ENCODE measurements at places on chromosomes 6 and 20.

DNA sequence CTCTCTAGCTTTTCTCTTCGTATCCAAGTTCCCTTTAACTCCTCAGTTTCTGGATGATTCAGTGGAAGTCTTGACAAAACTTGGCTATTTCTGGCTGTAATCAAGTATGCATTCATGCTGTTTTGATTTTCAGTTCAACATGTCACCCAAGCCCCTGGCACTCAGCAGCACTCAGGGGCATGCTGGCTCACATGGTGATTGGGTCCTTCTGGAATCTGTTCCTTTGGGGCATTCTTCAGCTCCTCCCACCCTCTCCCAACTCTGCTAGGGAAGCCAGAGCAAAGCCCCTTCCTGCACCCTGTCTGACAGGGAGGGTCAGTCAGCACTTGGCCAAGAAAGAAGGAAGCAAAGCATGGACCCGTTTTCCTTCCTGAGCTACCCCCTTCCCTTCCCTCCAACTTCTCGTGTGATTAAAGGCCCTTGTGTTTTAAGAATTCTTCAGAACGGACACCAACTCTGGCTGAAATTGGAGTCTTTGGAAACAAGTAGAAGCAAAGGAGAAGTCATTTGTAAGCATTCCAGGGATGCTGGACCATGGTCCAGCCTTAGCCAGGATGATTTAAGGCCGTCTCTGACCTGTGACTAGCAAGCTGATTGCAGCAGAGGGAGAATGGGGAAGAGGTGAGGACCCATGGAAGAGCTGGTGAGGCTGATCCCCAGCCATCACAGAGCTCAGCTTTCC, 7.1 kb downstream of the PLEKHG1 start:
- no peak for DNase-seq

DNA sequence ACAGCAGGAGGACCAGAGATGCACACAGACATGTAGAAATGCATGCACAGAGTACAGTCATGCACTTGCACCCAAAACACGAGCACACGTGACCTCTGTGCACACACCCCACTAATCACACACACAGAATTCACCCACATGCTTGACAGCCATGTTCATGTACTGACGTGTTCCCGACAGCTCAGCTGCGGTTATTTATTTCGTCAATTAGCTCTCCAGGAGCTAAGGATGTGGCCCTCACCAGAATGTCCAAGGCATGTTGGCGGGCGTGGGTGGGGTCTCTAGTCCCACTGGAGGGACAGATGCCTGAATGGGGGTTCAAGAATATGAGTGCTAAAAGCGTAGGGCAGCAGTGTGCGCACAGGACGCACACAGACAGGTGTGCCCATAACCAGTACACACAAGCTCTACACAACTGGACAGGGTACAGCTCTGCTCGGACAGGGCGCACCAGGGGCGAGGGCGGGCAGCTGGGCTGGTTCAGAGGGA, 571 bp upstream of the PRPF6 start:
- no peak for DNase-seq

DNA sequence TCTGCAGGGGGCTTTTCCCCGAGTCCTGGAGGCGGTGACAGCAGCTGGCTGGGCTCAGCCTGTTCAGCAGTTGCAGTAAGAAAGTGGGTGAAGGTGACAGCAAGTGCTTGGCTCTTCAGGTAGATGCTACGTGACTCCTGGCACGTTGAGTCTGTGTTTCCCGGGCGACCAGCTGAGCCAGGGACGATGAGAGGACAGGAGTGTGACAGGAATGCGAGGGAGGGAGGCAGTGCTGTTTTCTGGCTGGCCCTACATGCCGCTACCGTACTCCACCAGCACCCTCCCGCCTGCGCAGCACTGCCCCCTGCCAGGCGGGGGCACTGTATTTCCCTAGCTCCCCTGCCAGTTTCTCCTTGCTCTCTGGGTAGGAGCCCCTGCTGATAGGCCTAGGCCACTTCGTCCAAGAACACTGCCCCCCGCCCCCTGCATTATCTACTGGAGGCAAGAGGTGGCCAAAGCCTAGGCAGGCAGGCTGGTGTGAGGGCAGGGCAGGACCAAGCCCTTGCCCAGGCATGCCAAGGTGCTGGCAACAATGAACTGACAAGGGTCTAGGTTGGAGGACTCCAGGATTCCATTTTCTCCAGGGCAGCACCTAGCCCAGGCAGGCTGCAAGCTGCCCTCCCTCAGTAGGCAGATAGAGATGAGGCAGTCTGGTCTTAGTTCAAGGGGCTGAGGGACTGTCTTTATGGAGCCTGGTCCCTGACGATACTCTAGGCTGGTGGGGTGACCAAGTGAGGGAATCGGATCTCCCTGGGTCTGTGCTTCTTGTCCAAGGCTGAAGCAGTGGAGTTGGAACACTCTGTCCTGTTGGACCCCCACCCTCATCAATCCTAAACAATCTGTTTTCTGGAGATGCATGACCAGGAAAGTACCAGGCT, 19.2 kb downstream of the MRPS18A start:
- DNase-seq: no peak

DNA sequence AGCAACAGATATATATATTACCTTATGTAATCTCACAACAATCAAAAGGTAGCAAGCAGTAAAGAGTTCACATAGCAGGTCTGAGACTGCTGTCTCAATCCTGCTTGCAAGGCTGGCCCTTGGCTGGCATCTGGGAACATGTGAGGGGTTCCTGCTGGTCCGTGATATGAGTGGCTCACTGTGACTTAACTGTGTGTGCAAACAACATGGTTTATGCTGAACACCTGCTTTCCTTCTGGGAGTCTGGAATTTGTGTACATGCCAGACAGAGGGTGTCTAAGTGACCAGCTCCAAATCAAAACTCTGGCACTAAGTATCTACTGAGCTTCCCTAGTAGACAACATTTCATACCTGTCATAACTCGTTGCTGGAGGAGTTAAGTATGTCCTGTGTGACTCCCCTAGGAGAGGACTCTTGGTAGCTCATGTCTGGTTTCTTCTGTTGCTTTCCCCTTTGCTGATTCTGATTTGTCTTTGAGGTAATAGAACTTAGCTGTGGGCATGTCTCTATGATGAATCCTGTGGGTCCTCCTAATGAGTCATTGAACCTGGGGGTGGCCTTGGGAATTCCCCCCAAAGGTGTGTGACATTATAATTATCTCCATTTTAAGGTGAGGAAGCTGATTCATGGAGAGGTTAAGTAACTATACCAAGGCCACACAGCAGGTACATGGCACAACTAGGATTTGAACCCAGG, 131.6 kb upstream of the NEDD9 start:
- no peak for DNase-seq

DNA sequence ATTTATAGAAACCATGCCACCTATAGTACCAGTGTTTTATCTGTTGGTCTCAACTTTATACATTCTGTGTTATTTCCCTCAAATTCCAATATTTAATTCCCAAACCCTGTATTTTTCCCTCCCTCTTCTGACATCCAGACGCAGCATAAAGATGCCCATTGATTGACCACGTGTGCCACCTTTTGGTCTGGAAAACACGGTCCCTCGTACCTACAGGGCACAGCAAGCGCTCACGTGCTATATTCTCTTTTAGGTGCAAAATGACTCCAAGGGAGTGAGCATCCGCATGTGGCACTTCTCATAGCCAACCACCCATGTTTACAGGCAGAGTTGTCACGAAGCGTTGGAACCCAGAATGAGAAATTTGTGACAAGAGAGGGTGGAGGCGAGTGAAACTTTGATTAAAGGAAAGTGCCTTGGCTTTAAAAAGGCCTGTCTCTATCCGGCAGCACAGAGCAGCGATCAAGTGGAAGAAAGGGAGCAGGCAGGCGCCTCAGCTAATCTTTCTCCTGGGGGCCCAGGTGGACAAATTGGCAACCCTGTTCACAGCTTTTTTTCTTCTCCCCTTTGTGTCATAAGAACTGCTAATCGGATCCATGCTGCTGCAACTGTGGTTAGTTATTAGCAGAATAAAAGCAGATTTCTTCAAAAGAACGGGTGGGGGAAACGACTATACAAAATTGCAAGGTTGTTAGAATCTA, 225.9 kb downstream of the TMEM242 start:
- DNase-seq: no peak
